ENCODE measurements at places on chromosomes 11 and 22.
A peak's percentile ranks its signal among the peaks of the same experiment; 100 is the strongest.

DNA sequence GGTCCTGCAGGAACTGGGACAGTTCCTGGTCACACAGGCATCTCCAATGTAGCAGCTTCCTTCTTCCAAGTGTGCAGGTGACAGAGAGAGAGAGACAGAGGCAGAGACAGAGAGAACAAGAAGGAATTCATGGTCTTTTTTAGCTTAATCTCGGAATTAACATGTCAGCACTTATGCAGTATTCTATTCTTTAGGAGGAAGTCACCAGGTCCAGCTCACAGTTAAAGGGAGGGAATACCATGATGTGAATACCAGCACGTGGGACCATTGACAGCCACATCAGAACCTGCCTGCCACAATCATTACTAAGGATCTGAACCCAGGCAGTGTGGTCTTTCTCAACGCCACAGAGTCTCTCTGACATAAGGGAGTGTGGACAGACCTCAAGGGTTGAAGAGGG lies 341.6 kb downstream of the MN1 start:
- no peak for DNase-seq

DNA sequence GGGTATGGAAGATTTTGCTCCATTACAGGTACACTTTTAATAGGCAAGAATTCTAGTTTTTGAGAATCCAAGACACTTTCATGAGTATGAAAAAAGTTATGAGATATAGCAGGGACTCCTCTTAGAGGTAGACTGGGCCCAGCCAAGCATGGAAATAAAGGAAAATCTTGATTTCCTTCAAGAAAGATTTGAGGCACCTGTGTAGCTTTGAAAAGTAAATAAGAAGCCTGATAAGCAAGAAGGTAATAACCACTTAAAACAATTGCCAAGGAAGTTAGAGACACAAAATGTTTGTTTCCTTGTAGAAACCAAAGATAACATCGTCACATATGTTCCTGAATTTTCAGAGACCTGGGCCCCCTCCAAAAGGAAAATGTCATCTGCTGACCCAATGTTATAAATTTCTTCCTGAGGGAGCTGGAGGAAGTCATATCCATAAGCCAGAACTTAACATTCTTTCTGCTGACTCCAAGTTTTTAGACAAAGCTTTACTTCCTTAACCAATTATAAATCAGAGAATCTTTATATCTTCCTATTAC lies 314.5 kb upstream of the ANO3 start:
- DNase-seq, result no peak

GRCh38 chr22:37569921-37570660 lies 9.8 kb downstream of the LGALS2 start:
- no peak for DNase-seq

- DNase-seq, result no peak
Observed at GRCh38 chr11:13256216-13256615, 21.4 kb upstream of the BMAL1 start.

GRCh38 chr22:31083923-31084810 lies 3.0 kb downstream of the SMTN start:
- DNase-seq, result peak; percentile 29

- DNase-seq, result no peak
Observed at GRCh38 chr22:40273319-40273718, 73.0 kb upstream of the ADSL start.

DNA sequence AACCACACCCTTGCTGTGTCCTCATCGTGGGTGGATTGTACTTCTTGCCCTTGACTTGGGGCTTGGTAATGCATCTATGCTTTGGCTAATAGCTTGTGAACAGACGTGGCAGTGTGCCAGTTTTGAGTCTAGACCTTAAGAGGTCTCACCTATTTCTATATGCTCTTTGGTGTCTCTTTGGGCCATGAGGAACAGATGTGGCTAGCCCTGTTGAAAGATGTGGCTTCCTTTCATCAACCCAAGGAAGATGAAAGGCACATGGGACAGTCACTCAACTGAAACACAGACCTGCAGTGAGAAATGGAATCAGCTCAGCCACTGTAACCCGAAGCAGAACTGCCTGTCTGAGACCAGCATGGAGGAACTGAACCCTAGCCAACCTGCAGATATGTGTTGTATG lies 7.9 kb upstream of the NELL1 start:
- no peak for DNase-seq

GRCh38 chr11:33892906-33893594 lies 1.2 kb upstream of the LMO2 start:
- DNase-seq, result no peak

GRCh38 chr11:83970061-83970671 lies 684.0 kb upstream of the CCDC90B start:
- DNase-seq, result no peak

DNA sequence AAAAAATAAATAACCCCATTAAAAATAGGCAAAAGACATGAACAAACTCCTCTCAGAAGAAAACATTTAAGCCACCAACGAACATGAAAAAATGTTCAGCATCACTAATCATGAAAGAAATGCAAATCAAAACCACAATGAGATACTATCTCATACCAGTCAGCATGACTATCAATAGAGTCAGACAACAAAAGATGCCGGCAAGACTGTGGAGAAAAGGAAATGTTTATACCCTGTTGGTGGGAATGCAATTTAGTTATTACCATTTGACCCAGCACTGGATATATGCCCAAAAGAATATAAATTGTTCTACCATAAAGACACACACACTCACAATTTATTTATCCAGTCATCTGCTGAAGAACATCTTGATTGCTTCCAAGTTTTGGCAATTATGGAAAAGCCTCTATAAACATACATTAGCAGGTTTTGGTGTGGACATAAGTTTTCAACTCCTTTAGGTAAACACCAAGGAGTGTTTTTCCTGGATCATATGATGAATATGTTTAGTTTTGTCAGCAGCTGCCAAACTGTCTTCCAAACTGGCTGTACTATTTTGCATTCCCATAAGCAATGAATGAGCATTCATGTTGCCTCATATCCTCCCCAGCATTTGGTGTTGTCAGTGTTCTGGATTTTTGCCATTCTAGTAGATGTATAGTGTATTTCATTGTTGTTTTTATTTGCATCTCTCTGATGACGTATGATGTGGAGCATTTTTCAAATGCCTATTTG lies 28.0 kb downstream of the OR8D1 start:
- DNase-seq, result no peak

DNA sequence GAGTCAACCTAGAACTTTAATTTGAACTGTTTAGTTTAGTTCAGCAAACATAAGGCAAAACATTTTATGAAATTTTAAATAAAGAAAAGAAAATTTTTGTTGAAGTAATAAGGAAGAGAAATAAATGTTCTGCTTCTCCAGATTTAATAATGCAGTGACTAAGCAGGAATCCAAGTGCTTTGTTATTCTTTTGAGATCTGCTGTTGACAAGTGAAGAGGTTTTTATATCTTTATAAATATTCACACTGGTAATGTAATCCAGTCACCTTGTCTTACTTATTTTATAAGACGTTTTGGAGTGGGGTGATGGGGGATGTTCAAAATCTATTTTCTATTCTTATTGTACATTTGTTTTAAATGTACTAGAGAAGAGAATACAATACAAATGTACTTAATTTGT lies 725.9 kb upstream of the CCDC179 start:
- DNase-seq, result no peak

DNA sequence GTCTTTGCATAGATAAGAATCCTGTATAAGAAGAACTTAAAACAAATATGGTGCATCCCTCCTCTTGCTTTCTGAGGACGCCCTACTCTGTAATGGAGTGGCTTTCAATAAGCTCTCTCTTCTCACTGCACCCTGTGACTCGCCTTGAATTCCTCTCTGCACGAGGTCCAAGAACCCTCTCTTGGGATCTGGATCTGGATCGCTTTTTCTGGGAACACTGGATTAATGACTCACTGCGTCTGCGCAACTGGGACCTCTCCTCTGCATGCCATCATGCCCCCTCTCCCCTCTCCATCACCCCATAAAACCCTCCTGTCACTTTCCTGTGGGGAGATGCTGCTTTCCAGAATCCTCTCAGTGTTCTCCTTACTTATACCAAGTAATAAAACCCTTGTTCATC lies 15.1 kb upstream of the CABP2 start:
- peak; percentile 6 for DNase-seq

DNA sequence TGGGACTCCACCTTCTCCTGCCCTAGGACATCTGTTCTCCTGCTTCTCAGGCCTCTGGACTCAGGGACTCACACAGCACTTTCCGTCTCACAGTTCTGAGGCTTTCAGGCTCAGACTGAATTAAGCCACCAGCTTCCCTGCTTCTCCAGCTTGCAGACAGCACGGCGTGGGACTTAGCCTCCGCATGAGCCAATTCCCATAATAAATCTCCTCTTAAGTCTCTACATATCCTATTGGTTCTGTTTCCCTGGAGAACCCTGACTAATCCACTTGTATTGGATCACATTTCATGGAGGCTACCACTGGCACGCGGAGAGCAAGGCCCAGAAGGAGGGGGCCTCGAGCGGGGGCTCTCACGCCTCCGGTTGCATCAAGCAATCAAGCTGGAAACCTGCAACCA lies 1313.6 kb downstream of the TBC1D22A start:
- DNase-seq, result no peak

- DNase-seq, result no peak
Observed at GRCh38 chr11:120842195-120842594, 181.7 kb upstream of the TBCEL start.

- no peak for DNase-seq
Observed at GRCh38 chr11:35798423-35798822, 135.8 kb downstream of the TRIM44 start.

GRCh38 chr22:24431309-24432034 lies 4.1 kb downstream of the ADORA2A start:
- no peak for DNase-seq

GRCh38 chr22:31948002-31948401 lies 3.7 kb downstream of the YWHAH start:
- no peak for DNase-seq

GRCh38 chr11:121741761-121742361 lies 289.1 kb upstream of the SORL1-AS1 start:
- DNase-seq, result no peak

DNA sequence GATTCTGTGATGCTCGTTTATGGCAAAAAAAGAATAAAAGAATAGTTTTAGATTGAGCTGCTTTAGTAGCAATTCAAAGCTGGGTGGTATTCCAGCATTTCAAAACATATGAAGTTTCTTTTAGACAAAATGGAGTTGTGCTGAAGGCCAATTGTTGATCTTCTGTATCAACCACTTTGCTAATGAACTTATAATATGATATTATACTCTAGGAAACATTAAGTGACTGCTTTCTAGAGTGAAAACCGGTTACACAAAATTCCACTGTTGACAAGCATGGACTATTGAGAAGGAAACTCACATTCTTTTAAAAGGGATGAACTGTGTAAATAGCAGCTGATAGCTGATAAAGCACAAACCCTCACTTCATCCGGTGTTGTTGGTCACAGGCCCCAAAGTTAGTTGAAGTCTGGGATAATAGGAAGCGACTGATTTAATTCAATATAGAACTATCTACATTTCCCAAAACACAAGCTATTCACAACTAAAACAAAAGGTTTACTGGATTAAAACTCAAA lies 255.1 kb downstream of the CADM1 start:
- no peak for DNase-seq

DNA sequence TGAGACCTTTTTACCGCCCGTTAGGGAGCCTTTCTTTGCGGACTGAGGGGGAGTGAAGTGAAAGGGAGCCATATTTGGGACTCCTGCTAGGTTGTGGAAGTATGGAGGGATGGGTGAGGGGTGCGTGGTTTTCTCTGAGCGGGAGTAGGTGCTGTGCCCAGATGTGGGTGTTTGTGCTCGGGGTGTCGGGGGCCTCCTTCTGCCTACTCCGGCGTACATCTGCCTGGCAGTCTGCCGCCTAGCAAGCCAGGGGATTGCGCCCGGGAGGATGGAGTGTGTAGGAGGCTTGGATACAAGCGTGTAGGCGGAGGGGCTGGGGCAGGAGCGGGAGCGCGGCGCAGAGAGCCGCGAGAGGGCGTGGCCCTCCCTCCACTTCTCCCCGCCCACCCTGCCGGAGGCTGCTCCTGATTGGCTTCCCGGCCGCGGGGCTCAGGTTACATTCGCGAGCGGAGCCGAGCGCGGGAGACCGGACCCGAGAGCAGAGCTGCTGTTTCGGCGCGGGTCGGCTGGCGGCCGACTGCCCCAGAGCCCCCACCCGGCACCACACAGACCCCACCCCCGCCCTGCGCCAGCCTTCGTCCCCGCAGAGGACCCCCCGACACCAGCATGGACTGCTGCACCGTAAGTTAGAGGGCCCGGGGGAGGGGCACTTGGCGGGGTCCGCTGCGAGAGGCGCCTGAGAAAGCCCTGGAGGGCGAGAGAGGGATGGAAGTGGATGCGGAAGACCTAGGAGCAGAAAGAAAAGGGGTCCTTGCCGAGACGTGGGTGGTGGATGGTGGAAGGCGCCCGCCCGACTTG lies at the start of gene NRGN:
TSS of gene NRGN (plus strand) at position 464 of the 798 bp plus-strand sequence. CDS start at position 607, 143 bp downstream.
- peak; percentile 94 for DNase-seq

DNA sequence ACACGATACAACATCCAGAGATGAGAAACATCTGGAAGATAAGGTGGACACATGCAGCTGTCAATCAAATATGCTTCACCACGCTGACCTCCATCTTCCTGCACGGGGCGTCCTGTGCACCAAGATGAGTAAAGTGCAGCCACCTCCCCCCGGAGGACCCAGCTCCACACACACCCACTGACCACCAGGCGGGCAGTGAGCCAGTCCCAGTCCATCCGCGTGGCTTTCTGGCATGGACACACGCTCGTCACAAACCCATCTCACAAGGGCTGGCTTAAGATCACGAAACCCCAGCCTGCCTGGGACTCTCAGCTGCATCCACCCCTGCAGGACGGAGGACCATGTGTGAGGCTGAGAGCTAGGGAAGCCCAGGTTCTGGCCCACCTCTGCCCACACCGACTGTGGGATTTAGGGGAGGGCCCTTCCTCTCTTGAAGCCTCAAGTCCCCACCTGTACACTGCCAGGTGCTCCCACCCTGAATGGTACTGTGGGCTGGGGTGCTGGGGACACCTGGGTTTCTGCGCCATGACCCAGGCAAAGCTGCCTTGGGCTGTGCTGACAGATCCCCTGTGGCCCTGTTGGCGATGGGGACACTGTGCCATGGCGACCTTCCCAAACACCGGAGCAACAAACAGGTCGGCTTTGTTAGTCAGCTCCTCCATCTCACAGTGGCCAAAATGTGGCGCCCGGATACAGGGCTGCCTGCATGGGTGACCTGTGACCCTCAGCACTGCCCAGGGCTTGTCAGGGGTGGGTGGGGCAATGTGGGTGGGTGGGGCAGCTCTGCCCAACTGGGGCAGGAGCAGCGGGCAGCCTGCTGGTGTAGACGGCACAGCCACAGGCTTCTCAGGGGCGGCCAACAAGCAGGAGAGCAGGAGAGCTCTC lies 629.0 kb downstream of the TBC1D22A start:
- no peak for DNase-seq

- no peak for DNase-seq
Observed at GRCh38 chr11:35794850-35795249, 132.3 kb downstream of the TRIM44 start.

GRCh38 chr22:35538801-35539321 lies 1.8 kb upstream of the RASD2 start:
- peak; percentile 66 for DNase-seq

DNA sequence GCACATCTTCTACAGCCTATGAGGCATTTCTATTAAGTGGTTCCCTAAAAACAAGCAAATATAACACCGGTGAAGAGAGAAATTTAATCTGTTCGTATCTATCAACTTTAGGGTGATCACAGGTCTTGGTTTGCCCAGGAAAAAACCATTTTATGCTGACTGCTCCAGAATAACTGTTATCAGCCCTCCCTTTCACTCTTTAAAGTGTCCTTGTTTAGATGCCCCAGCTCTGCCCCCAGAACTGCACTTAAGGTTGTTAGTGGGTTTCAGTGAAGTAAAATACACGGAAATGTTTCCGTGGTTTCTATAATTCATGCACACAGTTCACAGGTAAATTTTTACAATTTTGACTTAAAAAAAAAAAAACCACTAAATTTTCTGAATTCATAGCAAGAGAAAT lies 70.0 kb downstream of the NARS2 start:
- no peak for DNase-seq

All from HuH-7.5 (cell line).